ENCODE measurements at places on chromosomes 6 and 20.

GRCh38 chr6:107030151-107030550, 2.2 kb downstream of the MTRES1 start:
- no peak for DNase-seq

DNA sequence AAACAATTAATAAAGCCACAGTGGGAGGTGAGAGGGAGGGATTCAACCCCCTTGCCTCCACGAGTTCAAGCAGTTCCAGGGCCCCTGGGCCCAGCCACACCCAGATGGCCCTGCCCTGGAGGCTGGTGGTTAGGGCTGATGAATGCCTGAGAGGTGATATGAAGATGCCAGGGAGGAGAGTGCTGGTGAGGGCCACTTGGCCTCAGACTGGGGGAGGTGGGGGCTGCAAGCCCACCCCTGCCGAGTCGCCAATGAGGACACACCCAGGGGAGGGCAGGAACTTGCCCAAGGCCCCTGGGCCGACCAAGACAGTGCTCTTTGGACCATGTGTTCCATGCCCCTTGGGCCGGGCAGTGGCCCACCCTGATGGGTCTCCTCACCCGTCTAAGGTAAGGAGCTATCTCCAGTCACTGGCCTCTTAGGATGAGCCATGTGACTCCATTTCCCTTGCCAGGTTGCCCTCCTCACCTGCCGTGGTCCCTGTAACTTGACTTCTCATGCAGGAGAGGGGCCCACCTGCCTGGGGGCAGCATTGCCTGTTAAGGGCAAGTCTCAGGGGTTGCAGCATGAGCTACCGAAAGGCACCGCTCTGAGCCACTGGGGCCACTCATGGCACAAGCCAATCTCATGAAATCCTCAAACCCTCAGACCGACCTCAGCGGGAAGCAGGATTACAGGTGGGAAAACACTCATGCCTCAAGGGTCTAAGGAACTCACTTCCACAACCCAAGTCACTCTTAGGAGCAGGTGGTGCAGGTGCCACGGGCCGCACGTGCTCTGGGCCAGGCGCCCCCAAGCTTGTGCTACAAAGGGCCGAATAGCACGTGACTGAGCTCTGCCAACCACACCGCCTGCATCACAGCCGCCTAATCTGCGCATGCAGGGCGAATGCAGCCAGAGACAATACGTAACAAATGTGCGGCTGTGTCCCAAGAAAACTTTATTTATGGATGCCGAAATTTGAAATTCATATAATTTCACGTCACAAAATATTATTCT, 147.4 kb upstream of the MLN start:
- no peak for DNase-seq

- no peak for DNase-seq
Observed at GRCh38 chr6:35610830-35611229, 77.9 kb downstream of the FKBP5 start.

- DNase-seq = no peak
Observed at GRCh38 chr6:46440641-46441040, 50.6 kb downstream of the RCAN2 start.

Data from uterus (tissue), 4 donors.